ENCODE measurements at places on chromosomes 5 and 9.

GRCh38 chr9:132005899-132006298, 73.8 kb downstream of the MED27 start:
- DNase-seq, result no peak

DNA sequence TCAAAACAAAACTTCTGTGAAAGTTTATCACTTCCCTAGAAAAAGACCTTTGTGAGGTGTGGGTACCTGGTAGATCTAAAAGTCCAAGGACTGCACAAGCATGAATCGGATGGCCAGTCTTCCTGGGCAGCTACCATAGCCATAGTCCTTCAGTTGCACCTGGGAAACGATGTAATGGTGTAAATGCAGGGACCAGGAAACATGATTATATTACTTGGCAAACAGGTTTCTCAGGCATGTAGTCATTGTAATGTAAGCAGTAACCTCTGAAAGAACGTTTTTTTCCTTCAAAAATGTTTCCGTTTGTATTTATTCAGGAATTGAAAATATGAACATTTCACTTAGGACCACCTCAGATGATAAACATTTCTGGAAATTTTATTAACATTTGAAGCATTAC, 433.4 kb downstream of the DTWD2 start:
- no peak for DNase-seq

- DNase-seq, result no peak
Observed at GRCh38 chr5:97498657-97499056, 315.6 kb upstream of the RIOK2 start.

- no peak for DNase-seq
Observed at GRCh38 chr5:181211208-181211607, 6.2 kb upstream of the TRIM7 start.

DNA sequence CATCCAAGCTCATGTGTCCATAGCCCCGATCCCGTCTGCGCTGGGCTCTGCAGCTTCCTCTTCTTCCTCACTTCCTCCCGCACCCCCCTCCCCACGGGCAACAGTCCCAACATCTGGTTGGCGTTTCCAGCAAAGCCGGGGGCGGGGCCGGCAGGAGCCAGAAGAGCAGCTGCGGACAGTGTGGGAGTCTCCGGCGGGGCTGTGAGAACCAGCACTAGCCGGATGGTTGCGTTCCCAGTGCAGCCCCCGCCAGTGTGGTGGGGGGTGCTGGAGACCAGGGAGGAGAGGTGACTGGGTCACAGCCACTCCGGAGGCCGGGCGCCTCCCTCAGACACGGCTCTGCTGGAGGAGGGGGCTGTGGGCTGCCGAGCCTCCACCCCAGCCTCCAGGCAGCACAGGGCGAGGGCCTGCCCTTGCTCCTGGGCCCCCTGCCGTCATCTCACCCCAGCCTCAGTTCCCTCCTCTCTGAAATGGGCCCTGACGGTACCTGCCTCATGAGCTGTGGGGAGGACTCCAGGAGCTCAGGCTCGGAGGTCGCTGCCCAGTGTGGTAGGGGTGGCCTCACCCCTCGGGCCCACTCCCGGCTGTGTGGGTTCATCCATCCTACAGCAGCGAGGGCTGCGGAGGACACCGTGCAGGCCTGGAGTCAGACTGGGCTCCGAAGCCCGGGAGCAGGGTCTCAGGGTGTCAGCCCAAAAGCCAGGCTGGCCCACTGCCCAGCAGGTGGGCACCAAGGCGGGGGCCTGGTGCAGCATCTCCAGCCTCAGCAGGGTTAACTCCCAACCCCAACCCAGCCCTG, 41.5 kb upstream of the NOTCH1 start:
- no peak for DNase-seq

- no peak for DNase-seq
Observed at GRCh38 chr9:137405677-137406081, 17.3 kb downstream of the EXD3 start.

DNA sequence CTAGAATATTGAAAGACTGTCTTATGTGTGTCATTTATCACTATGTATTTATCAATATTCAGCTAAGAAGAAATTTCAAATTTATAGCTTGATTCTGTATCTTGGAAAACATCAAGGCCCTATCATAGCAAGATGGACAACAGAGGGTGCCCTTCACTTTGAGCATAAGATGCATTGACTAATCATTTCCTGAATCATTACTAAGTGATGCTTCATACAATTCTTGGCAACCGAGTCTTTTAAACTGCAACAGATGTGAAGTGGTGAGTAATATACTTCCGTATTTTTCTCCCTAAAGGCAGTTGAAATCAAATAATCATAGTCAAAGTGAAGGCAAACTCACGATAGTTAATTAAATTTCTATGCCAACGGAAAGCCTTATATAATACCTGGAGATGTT, 318.6 kb upstream of the RGMB start:
- no peak for DNase-seq

DNA sequence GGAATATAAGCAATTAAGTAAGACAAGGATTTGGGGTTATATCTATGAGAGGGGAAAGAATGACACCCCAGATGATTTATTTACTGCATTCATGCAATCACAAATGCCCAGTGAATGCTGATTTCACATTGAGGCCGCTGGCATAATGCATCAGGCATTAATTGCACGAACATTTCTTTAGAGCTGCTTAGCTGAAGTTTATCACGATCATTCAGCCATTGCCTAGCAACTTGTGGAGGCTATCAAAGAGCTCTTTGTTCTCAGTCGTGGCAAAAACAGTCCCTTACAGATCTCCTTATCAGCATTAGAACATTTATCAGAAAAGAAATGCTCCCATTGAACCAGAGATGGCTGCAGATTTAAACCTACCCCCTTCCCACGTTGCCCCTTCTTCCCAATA, 88.7 kb upstream of the PRRC1 start:
- no peak for DNase-seq

DNA sequence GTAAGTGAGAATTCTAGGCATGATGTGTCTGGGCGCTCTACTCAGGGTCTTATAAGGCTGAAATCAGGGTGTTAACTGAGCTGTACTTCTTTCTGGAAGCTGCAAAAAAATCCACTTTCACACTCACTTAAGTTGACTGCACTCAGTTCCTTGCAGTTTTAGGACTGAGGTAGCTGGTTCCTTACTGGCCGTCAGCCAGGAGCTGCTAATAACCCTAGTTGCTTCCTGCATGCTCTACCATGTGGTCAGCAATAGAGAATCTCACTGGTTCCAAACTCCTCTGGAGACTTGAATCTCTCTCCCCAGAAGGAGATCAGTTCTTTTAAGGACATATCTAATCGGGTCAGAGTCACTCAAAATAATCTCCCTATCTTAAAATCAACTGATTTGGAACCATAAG, 911.2 kb downstream of the EFNA5 start:
- no peak for DNase-seq

DNA sequence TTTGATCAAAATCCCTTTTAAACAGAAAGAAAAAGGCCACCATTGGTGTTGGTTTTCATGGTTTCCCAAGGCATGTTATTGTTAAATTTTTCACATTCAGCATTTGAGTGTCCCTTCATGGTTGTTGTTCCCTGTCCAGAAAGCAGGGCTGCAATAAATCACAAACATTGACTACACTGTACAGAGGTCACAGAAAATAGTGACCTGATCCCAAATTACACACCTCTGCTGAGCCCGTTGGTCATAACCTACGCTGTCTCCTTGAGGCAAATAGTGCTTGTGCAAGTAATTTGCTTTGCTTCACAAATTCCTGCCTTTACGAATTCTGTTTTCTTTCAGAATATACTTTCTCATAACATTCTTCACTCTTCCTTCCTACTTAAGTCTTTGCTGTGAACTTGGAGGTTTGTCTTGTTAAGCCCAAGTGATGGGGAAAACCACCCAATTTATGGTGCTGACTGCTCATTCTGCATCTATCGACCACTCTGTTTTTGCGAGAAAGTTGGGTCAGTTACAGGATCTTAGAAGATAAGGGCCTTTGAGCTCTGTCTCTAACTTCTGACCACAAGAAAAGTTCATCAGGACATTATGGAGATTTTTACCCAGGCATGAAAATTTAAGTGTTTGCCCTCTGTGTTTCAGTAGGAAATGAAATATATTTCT, 16.0 kb downstream of the PIK3R1 start:
- no peak for DNase-seq

- no peak for DNase-seq
Observed at GRCh38 chr5:43106290-43106638, 14.4 kb upstream of the ZNF131 start.

- no peak for DNase-seq
Observed at GRCh38 chr5:106956886-106957285, 713.9 kb downstream of the EFNA5 start.

All from PC-9 (cell line).